Effector memory CD4-positive, alpha-beta T cell (primary cell): ENCODE measurements at places on chromosomes 6 and 20.

- peak; percentile 4 for DNase-seq
These were observed 90.0 kb upstream of the IFNGR1 start for GRCh38 chr6:137309078-137309762.

DNA sequence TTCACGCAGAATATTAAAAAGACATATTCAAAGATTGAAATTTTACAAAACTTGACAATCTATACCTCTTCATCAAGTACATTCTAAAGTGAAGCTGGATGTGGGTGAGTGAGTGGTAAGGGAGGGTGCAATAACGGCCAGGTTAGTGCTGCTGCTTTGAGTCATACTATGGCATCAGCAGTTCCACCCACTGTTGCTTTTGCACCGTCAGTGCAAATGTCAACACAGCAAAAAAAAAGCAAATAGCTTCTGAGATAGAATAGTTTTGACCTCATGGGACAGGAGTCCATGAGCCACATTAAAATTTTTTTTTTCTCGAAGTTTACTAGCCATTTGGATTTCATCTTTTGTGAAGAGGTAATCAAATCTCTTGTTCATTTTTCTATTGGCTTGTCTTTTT, 31.8 kb downstream of the PSMF1 start:
- no peak for DNase-seq

DNA sequence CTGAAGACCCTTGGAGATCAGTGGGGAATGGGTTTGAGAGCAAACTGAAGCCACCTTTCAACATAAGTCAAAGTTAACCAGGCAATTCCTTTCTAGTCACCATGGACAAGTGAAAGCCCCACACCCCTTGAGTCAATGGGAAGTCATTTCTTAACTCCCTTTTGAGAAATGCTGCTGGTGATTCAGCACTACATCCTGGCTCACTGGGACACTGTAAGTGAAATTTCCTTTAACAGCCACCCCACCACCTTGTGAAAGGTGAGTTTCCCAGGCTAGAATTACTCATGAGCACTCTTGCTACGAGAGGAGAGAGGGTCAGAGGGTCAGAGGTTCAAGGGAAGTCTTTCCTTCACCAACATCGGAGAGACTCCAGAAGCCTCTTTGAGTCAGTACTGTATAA, 93.3 kb upstream of the MARCKS start:
- DNase-seq, result no peak

- DNase-seq, result no peak
These were observed 33.5 kb downstream of the TRPC4AP start for GRCh38 chr20:35059110-35059509.

DNA sequence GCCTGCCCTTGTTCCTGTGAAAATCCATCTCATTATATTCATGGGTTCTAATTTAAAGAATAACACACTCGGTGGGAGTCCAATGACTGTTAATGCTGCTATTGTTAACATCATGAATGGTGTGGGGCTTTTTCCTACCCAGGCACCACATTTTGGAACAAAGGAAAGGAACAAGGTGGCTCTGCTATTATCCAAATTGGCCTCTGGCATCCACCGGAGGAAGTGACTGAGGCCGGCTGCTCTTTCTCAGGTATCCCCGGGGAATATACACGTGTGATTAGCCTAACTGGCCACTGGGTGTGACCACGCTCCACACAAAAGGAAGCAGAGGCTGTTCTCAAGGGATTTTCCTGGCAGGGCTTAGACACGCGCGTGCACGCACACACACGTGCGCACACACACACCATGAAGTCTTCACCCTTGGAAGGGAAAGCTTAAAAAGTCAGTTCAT, 601.2 kb upstream of the ARID1B start:
- no peak for DNase-seq
